ENCODE measurements at places on chromosomes 3 and 15. TPM values are rescaled to one million over a fixed set of nuclear protein-coding genes. Genes with fewer than 3 reads are reported as not detected.

Gene SPESP1
- 4.0 TPM for total RNA-seq

GRCh38 chr3:79521221-79521848, 246.5 kb downstream of the ROBO1 start:
- DNase-seq, result no peak

DNA sequence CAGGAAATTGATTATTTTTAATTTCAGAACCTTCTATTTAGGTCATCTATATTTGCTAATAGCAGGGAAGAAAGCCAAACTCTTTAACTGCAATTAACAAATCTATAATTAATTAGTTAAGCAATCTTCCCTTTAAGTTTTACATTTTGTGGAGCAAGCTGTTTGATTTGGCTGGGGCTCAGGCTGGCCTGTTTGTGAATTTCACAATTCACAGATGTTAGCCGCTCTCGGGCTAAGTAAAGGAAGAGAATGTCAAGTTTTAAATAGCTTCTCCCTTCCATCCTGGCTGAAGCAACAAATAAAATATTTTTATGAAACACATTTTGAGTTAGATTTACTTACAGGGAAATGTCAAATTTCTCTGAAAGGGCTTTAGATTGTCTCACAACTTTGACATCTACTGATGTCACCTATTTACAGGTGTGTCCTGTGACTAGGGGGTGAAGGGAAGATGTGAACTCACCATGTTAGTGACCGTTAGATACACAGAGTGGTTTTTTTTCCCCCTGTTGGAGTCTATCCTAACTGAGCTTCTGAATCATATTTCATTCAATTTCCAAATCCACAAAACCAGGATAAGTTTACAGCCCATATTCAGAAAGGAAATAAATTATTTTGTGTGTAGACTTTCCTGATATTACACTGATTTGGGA, 1.3 kb upstream of the TP63 start:
- no peak for DNase-seq

DNA sequence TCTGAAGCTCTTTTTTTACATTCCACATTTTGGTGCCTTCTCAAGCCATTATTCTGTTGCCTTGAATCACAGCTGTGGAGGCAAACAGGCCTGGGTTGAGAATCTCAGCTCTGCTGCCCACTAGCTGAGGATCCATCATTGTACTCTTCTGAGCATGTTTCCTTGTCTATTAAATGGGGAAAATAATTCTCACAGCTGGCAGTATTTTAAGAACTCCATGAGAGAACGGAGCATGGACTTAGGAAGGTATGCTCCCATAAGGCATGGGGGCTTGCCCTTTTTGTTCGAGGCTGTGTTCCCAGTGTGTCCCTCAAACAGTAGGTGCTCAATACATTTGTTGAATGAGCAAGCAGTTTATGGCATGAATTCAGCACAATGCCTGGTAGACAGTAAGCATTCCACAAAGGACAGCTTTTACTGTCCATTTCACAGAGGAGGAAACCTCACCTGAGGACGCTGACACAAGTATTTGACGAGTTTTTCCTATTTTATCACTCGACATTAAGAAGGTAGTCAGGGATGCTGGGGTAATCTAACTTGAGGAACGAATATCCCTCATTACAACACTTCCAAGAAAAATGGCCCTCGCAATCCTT, 2.1 kb upstream of the PTPRG start:
- no peak for DNase-seq

Gene PLEKHO2
- total RNA-seq, result 27.4 TPM

- no peak for DNase-seq
Measured at GRCh38 chr15:42544853-42545629, 3.6 kb downstream of the LRRC57 start.

DNA sequence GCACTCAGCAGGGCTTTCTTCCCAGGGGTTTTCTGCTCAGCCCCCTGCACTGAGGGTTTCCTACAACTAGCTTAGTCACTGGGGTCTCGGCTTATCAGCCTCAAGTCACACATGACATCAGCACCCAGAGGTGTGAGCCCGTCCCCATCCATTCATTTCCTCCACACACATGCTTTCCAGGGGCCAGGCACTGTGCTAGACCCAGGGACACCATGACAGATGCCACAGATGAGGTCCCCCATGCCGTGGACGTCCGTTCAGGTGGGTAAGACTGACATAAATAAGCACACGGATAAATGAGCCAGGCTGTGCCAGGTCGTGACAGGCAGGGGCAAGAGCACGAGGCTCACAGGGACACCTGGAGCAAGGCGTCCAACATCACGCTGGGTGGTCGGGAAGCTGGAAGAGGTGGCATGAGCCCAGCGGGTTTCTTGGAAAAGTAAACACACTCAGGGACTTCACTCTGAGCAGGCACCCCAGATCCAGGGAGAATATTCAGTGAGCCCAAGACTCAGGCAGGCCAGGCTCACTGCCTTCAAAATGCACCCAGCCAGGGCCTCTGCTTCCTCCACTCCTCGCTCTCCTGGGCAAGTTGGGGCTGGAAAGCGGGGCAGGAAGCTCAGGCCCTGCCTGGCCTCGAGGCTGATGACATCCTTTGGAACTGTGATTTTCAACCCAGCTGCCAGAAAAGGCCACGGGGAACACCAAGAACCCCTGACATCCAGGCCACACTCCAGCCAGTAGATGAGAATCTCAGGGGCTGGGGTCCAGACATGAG, 139.3 kb downstream of the CHSY1 start:
- no peak for DNase-seq

DNA sequence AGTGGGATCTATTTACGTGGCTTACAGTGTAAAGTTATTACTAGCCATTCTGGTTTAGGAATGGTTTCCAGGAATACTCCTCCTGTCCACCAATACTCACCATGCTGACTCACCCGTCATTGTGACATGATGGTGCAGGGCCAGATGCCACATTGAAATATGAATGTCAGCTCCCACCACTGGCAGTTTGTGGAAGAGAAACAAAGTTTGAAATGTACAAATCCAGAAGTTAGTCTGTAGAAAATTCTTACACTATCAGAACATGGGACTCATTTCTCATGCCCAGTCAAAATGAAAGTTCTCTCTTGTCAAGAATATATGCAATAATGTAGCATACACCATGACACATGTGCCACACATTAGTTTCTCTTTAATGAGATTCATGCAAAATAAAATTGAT, 14.4 kb upstream of the TSPAN3 start:
- no peak for DNase-seq

Gene DLL4
- 43.9 TPM for total RNA-seq

Gene CPB1
- total RNA-seq, result not detected

Data from pulmonary artery endothelial cell (primary cell).